Adipocyte (in vitro differentiated cells): ENCODE measurements at places on chromosomes 7 and 10.
A peak's percentile ranks its signal among the peaks of the same experiment; 100 is the strongest.

DNA sequence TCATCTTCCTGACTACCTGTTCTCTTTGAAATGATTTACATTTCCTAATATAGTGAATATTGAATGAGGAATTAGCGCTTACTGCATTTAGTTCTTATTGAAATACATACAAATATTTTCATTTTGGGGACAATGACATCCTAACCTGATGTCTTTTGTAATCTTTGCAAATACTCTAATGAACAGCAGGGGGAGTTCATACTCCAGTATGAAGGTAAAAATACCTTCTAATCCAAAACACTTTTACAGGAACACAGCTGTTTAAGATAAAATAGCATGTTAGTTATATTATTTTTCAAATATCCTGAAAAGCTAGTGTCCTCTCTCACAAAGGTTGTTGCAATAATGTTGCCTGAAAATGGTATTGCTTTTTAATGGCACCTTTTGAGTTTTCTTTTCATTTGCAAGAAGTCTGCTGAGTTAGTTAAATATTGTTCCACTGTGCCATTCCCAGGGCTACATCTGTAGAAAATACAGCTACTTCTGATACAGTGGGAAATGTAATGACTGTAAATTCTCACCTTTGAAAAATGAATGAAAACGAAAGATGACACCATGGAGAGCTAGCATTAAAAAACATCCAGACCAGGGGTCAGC is 400.0 kb downstream of the PHF14 start:
- DNase-seq: peak; percentile 22

DNA sequence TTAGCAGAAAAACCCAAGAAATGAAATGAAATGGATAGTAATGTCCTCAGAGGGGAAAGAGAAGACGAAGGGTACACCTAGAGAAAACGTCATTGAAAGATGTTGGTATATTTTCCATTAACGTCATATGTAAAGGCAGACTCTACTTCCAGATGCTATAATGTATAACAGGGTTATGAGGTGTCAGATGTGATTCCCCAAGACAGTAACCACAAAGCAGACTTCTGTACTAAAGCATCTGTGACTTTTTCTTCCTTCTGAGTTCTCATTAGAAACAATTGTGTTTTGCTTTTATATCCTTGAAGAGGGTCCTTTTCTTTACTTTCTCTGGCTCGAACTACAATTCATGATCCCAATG is 37.4 kb downstream of the LRRC72 start:
- DNase-seq: no peak

GRCh38 chr7:15204421-15204820 is 301.9 kb upstream of the DGKB start:
- DNase-seq: no peak

GRCh38 chr10:71255808-71256660 is 43.7 kb downstream of the UNC5B start:
- DNase-seq: peak; percentile 84

DNA sequence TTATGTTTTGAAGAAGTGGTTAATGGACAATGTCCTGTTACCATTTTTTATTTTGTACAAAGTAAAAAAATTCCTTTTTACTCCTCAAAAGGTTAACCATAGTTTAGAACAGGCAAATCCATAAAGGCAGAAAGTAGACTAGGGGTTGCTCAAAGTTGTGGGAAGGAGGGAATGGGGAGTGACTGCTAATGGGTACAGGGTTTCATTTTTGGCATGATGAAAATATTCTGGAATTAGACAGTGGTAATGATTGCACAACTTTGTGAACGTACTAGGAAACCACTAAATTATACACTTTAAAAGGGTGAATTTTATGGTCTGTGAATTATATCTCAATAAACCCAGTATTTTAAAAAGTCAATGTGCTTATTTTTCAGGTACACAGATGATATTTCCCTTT is 35.4 kb upstream of the CDK14 start:
- peak; percentile 80 for DNase-seq
